ENCODE measurements at places on chromosomes 11 and 22. TPM values are rescaled to one million over a fixed set of nuclear protein-coding genes. Genes with fewer than 3 reads are reported as not detected.

- no peak for DNase-seq
Measured at GRCh38 chr22:47716890-47717615, 954.6 kb downstream of the TBC1D22A start.

FAM76B gene
- 6.5 TPM for total RNA-seq

DNA sequence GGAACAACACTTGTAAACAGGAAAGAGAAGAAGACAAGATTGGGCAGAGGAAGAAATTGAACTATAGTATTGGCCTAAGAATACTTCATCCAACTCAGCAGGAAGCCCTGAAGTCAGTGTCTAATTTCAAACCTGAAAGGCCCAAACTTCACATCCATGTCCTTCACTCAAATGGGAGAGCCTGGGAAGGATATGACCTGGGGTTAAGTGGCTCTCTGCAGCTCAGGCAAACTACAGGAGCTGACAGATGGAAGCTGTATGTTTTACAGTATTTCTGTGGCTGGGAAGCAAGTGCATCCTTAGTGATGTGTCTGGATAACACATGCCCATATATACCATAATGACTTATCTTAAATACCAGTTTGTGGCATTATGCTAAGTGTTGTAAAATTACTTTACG is 196.2 kb downstream of the SOX6 start:
- no peak for DNase-seq

- no peak for DNase-seq
Measured at GRCh38 chr11:64266339-64266738, 15.0 kb downstream of the PLCB3 start.

VSIG10L2 gene
- total RNA-seq, result 0.08 TPM

DNA sequence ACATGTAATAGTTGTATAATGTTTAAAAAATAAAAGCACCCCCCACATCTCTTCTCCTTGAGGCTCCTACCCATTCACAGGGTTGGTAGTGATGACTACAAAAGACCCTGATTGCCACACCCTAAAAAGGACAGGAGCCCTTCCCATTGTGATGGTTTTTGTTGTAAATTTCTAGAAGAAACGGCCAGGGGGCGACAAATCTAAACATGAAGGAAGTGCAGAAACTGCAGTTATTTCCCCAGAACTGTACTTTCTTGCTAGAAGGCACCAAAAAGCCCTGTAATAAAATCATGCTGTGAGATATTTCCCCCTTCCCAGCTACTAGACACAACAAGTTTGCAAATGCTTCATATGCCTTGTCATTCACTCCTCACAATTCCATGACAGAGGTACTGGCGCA is 10.8 kb downstream of the PRR5L start:
- no peak for DNase-seq

- DNase-seq, result no peak
Measured at GRCh38 chr22:23401910-23402274, 178.2 kb downstream of the IGLL1 start.

- DNase-seq, result no peak
Measured at GRCh38 chr11:126216526-126217305, 5.1 kb downstream of the FAM118B start.

RAG1 gene
- 1.6 TPM for total RNA-seq

OSBP2 gene
- total RNA-seq, result 22.2 TPM

- DNase-seq, result peak; percentile 29
Measured at GRCh38 chr11:34512840-34513681, 533 bp downstream of the ELF5 start.

DGCR6L gene
- total RNA-seq, result 45.2 TPM

- no peak for DNase-seq
Measured at GRCh38 chr11:73387594-73388264, 11.5 kb downstream of the RELT start.

DNA sequence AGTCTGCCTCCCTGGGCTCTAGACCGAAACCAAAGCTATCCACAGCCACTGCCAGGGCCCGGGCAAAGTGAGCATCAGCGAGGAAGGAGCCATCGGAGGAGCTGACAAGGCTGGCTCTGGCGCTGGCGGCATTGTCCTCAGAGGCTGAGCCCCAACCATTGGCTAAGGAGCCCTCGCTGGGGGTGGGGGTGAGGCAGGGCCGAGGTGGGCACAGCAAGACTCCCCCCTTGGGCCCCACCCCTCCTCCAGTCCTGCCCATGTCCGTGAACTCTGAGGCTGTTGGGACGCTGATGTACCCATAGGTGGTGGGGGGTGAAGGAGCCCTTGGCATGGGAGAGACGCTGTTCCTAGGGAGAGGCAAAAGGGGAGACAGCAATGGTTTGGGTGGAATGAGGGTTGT is 11.2 kb downstream of the ROBO4 start:
- no peak for DNase-seq

DNA sequence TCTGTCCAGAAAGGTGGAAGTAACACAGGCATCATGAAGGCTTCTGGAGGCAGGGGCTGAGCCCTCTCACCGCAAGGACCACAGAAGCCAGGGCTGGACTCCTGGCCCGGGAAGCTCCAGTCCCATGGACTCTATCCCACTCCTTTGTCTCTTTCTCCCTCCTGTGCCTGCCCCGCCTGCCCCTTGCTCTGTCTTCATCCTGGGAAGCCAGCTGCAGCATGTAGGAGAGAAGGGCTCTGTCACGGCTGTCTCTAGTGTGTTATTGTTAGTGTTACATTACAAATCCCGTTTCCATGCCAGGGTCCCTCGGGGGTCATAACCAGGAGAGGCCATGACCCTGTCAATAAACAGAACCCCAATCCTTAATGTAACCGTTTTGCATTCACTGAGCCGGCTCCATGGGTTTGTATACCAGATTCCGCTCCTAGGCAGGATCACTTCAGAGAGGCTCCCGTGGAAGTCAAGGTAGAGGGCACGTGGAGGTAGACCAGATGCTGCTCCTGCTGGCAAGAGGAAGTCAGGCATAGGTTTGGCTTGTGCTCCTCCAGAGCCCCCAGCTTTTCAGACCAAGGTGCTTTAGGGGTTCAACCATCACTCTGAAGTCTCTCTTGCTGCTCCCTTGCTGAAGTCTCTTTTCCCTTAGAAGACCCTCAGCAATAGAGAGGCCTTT is 293.2 kb downstream of the ETS1 start:
- no peak for DNase-seq

DNA sequence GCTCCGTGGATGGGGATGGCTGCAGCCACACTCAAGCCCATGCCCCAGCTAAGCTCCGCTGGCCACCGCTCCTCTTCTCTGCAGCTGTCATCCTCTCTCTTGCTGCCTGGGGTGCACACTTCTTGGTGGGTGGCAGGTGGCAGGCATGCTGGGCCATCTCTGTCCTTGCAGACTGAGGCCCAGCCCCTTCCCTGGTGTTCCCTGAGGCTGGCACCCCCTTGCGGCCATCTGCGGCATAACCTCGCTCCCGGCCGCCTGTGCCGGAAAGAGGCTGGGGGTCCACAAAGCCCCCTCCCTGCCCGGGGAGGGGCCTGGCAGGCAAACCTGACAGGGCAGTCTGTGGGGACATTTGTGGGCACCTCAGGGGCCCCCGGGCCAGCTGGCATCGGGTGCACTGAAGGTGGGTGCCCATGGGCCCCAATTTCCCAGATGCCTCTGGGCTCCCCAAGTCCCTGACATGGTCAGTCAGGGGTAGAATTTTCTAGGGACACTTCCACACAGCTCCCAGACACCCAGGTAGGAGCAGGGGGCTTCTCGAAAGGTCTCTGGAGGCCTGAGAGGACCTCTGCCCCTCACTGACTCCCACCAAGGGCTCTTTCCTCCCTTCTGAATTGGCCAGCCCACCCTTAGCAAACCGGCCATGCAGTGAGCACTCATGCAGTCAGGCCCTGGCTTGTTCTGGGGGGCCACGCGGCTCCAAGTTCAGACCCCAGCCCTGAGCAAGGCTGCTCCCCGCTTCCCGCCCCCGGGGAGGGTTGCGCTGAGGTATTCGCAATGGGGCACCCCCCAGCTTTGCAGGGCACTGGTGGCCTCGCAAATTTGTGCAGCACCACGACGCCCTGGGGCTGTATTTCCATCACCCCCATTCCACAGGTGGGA is 23.5 kb upstream of the TH start:
- DNase-seq, result no peak

DNA sequence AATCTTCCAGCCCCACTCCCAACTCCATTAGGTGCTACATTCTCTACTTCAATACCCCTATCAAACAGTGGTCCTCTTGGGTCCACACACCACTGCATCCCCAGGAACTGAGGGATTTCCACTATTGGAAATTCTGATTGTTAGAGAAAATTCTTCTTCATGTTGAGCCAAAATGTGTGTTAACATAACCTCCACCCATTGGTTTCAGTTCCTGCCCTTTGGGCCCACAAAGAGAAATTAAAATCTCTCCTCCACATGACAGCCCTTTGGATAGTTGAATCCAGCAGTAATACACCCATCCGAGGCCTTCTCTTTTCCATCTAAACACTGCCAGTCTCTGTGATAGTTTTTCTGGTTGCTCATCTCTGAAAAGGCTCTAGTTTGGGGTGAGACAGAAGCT is 2.1 kb downstream of the VSIG2 start:
- DNase-seq, result no peak

- no peak for DNase-seq
Measured at GRCh38 chr11:112294688-112295340, 34.2 kb upstream of the PLET1 start.

DNA sequence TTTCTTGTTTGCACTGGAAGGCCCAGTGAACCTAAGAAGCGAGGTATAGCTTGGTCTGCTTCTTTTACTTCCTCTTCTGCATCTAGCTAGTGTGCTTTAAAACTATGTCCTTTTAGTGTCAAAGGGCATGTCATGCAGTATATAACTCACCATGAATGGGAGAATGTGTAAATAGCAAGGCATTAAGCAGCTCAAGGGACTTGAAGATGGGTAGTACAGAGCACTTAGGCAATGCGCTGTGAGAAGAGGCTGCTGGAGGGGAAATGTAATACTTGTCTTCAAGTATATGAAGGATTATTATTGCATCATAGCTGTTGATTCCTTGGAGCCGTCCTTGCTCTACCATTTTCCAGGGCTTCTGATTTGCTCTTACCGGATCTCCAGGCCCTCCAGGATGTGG is 7.6 kb downstream of the MAML2 start:
- no peak for DNase-seq

- peak; percentile 80 for DNase-seq
Measured at GRCh38 chr22:39185601-39186012, 33.1 kb upstream of the CBX7 start.

DNA sequence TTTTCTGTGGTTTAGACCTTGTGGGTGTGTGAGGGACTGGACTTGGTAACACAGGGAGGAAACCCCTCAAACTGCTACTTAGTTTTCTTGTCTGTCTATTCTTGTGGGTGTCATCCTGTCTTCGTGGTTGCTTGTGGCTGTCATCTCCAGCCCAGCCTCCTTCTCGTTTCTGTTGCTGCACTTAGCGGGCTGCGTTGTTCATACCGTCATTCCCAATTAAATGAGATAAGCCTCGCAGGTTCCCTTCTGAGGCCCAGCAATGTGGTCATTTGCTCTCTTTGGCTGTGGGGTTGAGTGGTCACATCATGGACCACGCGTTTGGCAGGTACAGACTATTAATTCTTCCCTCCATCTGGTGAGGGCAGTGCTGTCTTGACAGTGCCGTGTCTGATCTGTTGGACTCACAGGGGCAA is 18.8 kb downstream of the PANX1 start:
- no peak for DNase-seq

CRY2 gene
- 62.2 TPM for total RNA-seq

DNA sequence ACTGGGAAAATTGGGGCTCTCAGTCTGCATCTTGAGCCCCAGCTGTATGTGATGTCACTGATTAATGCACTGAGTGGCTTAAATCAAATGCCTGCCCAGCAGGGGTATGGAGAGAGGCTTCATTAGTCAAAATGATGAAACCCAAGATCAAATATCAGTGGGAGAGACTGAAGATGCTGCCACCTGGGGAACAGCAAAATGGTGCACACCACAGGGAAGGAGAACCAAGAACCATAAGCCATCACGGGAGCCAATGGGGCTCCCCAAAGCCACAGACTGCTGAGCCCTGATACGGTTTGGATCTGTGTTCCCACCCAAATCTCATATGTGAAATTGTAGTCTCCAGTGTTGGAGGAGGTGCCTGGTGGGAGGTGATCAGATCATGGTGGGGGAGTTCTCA is 85.6 kb downstream of the CTTN start:
- no peak for DNase-seq

- no peak for DNase-seq
Measured at GRCh38 chr11:8287297-8287696, 23.6 kb upstream of the LMO1 start.

GLB1L2 gene
- 0.30 TPM for total RNA-seq

DNA sequence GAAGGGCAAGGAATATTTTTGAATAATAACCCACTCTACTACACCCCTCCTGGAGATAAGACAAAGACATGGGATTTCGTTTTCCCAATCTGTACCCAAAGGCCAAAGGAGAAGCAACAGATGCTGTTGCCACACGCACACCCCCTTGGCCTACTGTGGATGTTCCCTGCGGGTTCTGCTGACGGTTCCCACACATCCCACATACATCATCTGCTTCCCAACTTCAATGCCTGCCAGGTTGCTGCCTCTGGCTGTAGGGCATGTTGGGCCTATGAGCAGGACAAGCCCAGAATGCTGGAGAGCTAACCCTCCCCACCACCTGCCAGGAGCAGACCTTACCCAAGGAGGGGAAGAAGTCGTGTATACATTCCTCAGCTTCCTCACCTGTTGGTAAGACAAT is 13.6 kb upstream of the RBFOX2 start:
- DNase-seq, result no peak

DNA sequence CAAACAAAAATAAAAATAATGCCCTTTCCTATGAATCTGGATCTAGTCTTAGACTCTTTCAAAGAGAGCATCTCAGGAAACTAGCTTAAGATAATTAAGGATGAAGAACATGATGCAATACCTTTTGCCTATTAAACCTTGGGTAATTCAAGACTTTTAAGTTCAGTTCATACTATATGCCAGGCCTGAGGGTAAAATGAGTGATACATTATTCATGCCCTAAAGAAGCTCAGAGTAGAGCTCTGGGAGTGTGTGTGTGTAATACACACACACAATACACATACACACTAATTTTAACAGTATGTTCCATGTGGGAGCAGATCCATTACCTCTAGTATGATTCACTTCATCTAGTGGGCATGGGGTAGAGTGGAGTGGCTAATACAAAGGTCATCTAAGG is 651.4 kb upstream of the CHORDC1 start:
- DNase-seq, result no peak

DNA sequence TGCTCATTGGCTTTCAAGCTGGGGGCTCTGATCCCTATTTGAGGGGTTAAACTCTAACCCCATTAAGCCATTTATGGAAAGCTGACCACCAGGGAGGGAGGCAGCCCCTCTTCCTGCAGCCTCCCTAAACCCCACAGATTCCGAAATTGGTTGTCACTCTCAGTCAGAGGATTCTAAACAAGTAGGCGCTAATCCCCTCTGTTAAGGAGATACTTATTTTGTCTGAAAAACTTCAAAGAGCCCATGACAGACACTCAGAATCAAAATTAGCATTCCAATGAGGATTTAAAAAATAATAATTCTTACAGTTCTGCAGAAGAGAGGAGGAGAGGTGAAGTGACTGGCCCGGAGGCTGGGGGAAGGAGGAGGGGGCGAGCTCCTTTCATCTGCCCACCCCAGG is 69.7 kb upstream of the LMO1 start:
- DNase-seq, result no peak

GRCh38 chr11:114015117-114015516 is 40.2 kb downstream of the HTR3A start:
- DNase-seq, result no peak

All from left ventricle myocardium inferior (tissue), 1 donor.